ENCODE measurements at places on chromosomes 7 and 10.

DNA sequence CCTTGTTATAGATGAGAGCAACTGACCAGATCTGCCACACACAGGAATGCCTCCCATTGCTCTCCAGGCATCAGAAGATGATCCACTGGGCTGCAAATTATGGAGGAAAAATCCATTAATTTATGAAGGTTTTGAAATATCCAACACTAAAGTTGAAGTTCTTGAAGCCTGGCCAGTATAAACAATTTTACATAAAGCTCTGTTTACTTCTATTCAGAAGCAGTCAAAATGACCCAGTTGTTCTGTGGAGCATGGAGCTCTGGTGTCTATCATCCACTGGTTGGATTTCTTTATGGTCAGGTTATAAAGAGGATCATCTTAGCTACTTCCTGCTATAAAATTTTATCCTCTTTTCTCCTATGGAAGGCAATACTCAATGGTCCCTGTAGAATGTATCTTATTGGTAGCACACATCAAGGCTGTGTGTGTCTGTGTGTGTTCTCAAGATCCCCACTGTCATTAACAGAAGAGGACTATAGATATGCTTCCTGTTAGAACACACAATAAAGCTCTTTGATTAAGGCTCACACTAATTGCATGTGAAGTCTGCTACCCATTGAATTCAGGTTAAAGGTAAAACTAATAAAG lies 747.4 kb downstream of the SUGCT start:
- no peak for DNase-seq

DNA sequence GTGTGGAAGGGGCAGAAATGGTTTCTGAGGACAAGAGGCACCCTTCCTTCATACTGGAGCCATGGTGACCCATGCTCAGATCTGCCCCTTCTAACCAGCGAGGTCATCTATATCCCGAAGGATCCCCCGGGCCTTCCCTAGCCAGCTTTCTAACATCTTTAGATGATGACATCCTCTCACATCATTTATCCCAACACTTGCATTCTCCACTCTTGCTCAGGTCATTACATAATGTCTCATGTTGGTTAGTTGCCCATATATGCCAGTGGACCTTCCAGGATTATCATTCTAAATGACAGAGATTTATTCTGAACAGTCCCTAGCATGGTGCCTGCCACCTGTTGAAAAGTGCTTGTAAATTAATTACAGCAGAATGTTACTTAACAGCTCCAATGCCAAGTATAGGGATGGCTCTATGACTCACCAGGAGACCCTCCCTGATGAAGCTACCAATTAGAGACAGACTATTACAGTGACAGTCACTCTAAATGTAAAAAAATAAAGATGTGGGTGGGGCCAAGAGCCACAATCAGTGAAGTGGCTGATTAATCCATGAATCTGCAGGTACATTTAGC lies 22.6 kb upstream of the ABLIM1 start:
- no peak for DNase-seq

DNA sequence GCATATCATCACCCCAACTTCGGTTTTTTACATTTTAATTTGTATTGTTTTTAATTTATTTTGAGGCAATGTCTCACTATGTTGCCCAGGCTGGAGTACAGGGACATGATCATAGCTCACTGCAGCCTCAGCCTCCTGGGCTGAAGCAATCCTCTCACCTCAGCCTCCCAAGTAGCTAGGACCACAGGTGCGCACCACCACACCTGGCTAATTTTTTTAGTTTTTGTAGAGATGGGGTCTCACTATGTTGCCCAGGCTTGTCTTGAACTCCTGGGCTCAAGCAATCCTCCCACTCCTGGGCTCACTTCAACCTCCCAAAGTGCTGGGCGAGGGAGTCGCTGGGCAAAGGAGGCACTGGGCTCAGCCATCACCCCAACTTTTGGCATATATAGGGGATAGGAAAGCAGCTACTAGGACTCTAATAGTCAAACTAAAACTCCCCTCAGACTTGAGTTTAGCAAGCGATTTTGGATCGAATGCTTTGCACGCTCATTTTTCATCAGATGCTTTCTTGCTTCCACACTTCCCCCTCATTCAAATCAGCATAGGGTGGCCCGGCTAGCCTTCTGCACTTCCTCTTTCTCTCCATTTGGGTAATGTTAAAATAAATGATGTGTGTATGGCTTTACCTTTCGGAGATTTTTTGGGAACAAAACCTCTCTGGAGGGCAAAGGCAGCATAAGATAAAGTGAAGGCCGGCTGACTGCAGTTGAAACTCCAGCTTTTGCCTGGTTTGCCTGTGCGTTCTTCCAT lies 20.8 kb upstream of the NMT2 start:
- no peak for DNase-seq

GRCh38 chr7:299169-299568 lies 9.2 kb downstream of the FOXL3 start:
- DNase-seq: no peak

DNA sequence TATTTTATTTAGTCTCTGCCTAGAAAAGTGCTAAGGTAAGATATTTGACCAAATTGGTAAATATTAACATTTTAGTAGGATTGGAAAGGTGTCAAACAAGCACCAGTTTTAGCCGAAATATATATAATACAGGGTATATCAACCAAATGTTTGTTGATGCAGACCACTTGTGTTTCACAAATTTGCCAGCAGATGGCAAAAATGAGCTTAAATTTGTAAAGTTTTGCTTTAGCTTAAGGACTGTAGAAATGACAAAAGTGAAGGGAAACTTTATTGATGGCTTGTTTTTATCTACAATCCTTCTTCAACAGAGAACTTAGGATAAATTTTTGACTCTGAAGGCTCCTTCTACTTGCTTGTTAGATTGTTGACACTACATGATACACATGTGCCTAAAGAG lies 4.8 kb upstream of the POLR1F start:
- DNase-seq: no peak

DNA sequence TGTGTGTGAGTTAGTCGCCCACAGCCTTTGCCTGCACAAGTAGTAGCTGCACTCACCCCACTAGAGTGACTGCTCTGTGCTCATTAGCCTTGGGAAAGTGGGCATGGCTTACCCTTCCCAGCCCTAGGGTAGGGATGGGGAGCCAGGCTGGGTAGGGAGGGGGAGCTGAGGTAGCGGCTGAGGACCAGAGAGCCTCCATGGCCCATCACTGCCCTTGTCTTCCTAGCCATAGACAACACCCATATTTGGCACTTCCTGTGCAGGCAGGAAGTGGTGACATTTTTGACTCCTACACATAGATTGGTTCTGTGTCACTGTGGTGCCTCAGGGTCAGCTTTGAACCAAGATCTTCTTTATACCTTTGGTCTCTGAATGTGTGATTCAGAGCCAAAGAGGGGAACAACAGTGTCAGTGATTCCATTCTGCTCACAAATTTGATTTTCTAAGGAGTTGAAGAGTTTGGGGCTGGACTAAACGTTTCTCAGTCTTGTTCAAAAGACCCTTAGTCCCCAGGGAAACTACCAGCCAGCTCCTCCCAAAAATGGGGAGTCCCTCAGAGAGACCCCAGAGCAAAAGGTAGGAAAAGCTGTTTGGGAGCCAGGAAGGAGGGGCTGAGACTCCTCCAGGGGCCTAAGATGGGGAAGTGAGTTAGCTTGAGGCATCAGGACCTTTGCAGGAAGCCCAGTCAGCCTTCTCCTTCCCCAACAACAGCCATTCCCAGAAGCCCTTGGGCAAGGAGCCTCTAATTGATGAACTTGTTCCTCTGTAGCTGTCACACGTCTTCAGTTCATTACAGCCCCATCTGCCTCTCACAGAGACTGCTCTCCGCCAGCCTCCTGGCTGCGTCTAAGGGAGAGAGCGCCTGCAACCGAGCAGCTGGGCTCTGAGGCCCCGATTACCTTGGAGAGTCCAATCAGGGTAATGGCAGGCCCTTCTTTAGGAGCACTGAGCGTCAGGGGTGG lies 135.0 kb downstream of the CDH23 start:
- no peak for DNase-seq

- DNase-seq: no peak
Measured at GRCh38 chr7:130379019-130379418, 1.3 kb upstream of the CPA1 start.

GRCh38 chr7:30928254-30928872 lies 16.7 kb downstream of the AQP1 start:
- DNase-seq: no peak

GRCh38 chr7:149838992-149839408 lies 825 bp downstream of the ZNF862 start:
- no peak for DNase-seq

DNA sequence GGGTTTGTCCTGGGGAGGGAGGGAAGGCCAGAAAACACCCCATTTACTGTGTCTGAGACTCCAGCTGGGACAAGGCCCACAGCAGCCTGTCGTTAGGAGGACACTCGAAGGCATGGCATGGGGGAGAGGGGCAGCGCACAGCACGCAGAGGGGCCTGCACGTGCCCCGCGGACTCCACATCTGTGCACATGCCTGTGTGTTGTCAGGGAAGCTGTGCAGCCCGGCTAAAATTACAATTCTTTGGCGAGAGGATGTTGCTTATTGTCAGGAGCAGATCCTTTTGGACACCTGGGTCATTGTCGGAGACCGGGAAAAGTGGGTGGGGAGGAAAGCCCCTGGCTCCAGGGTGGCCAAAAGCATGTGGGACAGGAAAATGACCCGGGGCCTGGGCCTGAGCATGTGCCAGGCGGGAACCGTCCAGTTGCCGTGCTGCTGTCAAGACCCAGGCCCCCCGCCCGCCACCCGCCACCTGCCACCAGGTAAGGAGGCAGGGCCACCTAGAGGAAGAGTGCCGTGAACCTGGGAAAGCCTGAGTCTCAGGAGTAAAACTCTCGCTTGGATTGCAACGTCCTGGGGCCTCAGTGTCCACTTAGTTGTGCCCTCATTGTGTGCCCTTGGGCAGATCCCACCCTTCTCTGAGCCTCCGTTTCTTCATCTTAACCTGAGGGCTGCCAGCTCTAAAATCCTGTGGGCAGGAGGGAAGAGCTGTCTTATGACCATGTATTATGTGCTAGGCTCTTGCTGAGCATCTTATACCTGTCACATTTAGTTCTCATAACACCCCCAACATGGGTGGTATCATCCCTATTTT lies 7.2 kb downstream of the VSIR start:
- no peak for DNase-seq
